Ovary (tissue), 10 donors: ENCODE measurements at places on chromosomes 3 and 15. TPM values are rescaled to one million over a fixed set of nuclear protein-coding genes. Genes with fewer than 3 reads are reported as not detected.

Gene PPP1R14D
- not detected for polyA plus RNA-seq

Gene TRPM1
- polyA plus RNA-seq, result not detected

Gene PAK6
- polyA plus RNA-seq, result 0.47 TPM

GRCh38 chr3:44289882-44290462 lies 48.3 kb downstream of the TOPAZ1 start:
- DNase-seq, result no peak

DNA sequence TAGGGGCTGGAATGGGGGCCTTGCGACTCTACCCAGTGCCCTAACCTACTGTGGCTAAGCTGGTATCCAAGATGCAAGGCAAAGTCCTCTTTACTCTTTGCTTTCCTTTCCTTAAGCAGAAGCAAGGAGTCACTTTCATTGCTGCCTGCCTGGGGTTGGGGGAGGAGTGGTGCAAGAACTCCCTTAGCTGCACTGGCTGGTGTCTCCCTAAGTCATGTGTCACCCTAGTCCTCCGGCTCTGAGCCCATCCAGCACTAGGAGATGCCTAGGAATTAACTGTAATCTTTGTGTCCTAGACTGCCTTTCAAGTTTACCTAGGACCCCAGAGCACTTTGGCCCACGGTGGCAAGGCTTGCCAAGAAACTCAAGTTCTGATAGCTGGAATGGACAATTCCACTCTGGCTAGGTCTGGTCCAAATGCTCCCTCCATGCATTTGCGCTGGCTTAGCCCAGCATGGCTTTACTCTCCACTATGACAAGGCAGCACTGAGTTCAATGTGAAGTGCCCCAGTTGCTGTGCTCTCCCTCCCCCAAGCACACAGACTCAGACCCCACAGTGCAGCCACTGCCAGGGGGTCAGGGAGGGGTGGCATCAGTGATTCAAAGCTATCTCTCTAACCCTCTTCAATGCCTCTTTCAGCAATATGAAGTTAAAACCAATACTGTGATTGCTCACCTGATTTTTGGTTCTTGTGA lies 58.7 kb downstream of the ESYT3 start:
- DNase-seq, result no peak

DNA sequence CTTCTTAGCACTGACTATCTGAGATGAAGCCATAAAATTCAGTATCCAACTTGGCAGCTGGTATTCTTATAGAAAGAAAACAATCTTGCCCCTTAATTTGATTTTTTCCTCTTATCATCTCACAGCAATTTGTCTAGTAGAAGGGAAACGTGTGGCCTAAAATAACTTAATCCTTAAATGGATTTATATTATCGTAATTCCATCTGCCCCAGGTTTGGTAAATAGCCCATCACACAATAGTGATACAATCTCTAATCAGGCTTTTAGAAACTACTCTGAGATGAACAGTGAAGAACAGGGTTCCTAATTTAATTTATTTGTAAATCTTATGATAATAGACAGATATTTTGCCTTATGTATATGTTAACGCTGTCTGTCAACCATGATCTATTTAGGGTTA lies 24.8 kb downstream of the PEX5L start:
- DNase-seq, result no peak

DNA sequence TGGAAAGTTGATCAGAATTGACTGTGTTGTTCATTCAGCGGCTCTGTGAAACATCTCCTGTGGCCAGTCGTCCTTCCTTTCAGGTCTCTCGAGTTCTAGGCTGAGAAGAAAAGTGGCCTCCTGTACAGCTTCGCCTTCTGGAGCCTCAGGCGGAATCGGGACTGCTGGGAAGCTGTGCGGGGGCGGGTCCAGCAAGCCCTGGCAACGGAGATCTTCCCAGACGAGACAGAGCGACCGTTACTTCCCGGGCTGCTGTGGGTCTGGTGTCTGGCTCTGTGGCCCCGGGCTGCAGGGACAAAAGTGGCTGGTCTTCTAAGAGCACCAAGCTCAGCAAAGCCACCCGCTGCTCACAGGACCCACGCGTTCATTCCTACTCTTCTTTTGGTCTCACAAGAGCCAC lies 88.6 kb upstream of the CACNA2D3 start:
- DNase-seq, result no peak
